T-cell (primary cell): ENCODE measurements at places on chromosomes 13 and 19.

- no peak for DNase-seq
Measured at GRCh38 chr13:80040196-80040980, 300.5 kb downstream of the SPRY2 start.

GRCh38 chr13:20425819-20426219 is 99.8 kb downstream of the CRYL1 start:
- DNase-seq: no peak

- no peak for DNase-seq
Measured at GRCh38 chr13:31001647-31002046, 69.2 kb downstream of the TEX26 start.

DNA sequence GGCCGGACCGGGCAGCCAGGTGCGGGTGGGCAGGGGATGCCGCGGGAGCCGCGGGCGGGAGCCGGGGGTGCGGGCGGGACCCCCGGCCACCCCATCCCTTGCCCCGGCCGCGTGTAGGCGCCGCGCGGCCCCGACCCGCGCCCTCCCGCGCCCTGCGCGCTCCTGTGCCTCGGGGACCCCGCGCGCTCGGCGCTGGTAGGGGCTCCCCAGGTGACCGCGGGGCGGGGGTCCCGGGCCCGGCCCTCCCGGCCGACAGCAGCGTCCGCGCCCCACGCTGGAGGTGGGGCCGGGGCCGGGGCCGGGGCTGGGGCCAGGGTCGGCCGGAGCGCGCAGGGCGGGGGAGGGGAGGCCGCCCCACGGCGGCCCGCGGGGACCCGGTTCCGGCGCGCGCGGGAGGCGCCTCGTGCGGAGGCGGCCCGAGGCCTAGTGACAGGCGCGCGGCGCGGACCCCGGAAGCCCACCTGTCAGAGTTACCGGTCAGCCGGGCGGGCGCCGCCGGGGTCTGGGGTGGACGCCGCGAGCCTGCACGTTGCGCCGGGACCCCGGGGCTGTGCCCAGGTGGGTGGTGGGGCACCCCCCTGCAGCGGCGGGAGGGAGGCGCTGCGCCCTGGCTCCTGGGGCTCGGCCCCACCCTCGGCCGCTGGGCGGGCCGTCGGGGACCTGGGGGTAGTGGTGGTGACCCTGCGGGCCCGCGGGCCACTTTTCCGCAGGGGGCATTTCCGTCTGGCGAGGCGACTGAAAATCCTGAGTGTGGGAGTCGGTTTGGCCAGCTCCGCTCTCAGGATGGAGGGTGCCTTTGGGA is 518 bp downstream of the TFDP1 start:
- DNase-seq: no peak

GRCh38 chr13:33244907-33245287 is 40.7 kb downstream of the STARD13 start:
- DNase-seq: no peak

DNA sequence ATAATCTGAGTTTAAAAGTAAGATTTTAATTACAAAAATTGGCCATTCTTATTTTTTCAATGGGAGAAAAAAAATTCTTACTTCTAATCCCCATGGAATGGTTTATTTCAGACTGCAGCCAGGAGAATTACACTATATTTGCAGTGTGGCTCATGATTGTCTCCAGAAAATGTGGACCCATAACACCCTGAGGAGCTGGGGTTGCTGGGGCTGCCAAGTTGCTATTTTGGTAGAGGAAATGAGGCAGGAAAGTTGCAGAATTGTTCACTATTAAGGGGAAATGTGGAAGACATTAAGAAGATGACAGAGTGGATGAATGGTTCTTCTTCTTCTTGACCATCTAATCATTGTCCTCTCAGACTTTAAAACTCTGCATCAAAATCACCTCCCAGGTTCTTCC is 4.6 kb upstream of the SCEL start:
- DNase-seq: no peak

DNA sequence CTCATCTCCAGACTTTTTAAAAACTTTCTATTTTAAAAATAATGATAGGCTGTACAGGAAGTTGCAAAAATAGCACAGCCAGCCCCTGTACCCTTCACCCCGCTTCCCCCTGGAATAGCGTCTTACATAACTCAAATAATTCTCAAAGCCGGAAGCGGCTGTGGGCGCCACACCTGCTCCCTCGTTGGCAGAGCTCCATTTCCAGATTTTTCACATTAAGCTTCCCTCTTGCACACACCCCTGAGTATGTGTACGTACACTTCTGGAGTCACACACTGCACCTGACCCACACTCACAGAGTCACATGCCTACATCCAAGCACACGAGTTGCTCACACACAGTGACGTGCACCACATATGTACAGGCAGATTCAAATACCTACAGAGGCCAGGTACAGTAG is 24.9 kb upstream of the DPP9 start:
- DNase-seq: no peak

DNA sequence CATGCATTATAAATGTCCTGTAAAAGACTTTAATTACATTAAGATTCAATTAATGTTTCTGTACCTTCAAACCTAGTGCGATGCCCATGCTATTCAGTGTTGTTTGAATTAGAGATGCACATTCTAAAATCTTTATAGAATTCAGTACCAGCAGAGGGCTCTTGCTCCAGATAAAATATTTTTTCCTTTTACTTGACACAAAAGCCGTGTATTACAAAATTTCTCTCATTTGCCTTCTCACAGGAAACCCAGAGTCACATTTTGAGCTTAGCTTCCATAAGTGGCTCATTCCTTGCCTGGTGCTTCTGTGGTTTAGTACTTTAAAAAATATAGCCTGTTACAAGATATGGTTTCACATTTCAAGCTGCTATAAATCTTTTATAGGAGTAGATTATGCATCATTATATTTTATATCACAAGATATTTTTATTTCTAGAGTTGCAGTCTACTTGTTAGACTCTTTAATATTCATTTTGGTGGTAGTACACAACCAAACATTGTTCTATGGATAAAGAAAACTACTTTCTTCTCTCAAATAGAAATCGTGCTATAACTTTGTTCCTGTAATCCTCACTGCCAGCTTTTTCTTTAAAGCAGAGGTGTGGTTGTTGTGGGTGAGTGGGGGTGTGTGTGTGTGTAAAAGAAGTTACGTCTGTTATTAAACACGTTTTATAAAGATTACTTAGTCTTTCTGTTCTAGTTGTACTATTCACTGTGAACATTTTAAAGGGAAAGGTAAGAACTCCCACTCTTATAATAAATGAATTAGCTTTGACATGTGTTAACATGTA is 101.4 kb downstream of the RNF17 start:
- DNase-seq: no peak

DNA sequence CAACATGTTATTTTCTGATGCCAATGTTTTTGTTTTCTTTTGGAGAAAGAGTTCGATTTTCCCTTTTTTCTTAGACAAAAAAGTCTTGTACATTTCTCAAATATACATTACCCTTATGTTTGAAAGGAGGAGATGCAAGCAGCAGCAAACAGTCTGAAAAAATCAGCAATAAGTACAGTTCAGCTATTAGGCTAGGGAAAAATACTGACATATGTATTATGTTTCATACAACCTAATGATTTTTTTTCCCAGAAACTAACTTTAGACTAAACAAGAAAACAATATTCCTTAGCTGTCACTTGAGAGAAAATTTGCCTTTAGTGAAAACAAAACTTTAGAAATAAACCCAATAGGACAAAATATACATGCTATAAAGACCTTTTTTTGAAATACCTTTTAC is 1223.5 kb downstream of the SLITRK1 start:
- DNase-seq: no peak

DNA sequence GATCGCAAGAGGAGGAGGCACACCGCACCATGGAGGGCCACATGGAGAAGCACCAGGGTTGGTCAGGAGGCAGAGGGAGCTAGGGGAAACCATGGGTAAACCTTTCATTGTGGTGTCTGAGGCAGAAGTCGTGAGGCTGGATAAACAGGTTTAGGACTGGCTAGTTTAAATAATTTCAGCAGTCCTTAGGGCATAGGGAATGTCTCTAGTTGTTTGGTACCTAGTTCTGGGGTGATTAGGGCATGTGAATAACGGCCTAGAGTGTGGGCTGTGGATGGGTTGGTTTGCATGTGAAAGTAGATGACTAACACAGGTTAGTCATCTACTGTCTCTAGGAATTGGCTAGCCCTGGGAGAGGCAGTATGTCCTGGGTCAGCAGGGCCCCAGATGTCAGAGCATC is 102.3 kb downstream of the STOML3 start:
- DNase-seq: no peak

GRCh38 chr13:21814604-21815003 is 143.7 kb downstream of the FGF9 start:
- no peak for DNase-seq

GRCh38 chr19:41604831-41605230 is 22.0 kb downstream of the CEACAM4 start:
- no peak for DNase-seq

DNA sequence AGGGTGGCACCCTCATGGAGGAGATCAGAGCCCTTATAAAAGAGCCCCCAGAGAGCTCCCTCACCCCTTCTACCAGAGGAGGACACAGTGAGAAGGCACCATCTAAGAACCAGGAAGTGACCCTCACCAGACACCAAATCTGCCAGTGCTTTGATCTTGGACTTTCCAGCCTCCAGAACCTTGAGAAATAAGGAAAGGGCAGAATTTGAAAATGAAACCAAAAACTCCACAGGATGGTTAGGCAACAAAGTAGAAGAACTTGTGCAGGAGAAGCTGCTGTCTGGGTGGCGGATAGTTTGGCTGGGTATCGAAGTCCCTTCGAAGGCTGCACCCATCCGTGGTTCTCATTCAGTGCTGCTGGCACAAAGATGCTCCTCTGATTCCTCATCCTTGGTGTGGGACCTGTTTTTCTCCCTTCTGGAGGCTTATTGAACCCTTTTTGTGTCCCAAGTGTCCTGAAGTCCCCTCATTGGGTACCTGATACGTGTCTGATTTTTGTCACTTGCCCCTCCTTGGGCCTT is 130.8 kb downstream of the KDM4B start:
- DNase-seq: no peak

DNA sequence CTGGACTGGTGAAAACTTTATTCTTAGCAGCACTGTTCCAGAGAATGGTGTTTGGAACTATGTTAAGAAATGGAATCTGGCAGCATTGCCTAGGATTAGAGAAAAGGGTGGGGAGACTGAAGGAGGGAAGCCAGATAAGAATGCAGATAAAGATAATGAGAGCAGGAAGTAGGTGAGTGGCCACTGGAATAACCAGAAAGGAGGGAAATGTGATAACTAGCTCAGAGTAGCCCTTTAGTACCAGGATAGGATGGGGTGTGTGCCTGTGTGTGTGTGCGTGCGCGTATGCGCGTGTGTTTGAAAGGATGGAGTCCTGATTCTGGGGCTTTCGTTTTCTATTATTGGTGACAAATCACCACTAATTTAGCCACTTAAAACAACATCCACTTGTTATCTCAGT is 33.4 kb upstream of the FRY start:
- DNase-seq: no peak

GRCh38 chr13:112062072-112062567 is 4.8 kb upstream of the SOX1 start:
- DNase-seq: no peak

DNA sequence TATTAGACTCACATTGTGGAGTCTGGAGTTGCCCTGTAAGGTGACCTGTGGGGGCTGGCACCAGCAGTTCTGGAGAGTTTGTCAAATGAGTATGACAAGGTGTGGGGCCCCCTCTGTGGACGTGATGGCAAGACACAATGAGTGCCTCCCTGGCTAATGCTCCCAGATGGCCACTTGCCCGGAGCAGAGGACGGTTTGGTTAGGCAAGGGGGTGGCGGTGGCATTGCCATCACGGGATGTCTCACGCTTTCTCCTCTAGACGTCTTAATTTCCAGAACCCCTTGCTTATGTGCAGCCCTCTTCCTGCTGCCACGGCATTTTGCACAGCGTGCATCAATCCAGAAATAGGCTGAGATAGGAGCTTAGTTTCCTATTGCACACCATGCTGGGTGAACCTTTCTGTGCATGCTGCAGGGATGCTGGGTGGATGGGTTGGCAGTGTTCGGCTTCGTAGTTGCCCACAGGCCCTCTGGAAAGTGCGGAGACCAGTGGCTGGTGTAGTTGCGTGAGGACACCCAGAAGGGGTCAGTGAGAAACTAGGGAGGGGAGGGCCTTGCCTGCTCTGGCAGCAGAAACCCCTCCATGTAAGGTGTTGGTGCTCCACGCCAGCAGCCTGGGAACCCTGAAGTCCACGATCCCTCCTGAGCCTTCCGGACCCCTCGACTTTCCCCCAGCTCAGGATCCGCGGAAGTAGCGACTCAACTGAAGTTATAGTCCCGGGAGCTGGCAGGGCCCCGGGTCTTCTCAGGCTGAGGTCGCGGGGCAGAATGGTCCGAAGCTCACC is 18.1 kb upstream of the LRP3 start:
- DNase-seq: no peak

- no peak for DNase-seq
Measured at GRCh38 chr19:3844596-3844995, 24.2 kb downstream of the ZFR2 start.

DNA sequence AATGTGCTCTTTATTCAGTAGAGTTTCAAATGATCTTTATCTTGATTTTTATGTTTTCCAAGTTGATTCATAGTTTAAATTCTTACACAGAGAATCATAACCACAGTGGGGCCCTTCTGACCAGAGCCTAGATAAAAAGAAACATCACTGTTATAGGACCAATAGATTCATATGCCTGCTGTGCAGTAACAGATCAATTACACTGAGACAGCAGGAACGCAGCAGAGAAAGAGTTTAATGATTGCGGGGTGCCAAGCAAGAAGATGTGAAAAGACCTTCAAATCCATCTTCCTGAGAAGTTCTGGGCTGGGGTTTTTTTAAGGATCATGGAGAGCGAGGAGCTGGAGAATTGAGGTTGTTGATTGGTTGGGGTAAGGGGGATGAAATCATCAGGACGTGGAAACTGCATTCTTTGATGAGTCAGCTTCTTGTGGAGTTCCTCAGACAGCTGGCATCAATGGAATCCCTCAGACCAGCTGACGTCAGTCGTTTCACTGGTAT is 346.6 kb downstream of the TBC1D4 start:
- DNase-seq: no peak

- no peak for DNase-seq
Measured at GRCh38 chr19:38656171-38656981, 8.9 kb downstream of the ACTN4 start.

DNA sequence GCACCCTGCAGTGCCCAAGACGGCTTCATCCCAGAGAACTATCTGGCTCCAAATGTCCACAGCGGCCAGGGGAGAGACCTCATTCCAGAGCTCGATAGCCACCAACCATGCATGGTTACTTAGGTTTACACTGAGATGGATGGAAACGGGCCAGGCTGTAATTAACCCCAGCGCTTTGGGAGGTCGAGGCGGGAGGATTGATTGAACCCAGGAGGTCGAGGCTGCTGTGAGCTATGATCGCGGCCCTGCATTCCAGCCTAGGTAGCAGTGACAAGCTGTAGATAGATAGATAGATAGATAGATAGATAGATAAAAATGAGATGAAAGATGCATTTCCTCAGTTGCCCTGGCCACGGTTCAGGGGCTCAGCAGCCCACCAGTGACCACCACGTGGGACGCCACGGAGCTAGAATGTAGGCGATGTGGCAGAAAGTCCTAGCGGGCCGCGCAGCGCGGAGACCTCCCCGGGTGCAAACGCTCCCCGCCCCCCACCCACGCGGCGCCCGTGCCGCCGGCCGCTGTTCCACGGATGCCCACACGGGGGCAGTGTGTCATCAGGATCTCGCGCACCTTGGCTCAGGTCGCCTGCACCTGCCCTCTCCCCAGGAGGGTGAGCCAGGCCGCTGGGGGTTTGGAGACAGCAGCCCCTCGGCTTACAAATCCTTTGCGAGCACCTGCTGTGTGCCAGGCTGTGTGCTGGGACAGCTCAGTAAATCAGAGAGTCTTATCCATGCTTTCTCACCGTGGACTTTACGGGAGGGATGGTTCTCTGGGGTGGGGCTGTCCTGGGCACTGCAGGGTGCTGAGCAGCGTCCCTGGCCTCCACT is 13.5 kb upstream of the TLE5 start:
- peak; percentile 89 for DNase-seq
